Activated CD4-positive, alpha-beta memory T cell treated with anti-CD3 and anti-CD28 coated beads, Interleukin-2, amount 10 ng/mL, durations not matched to agents 7 days and 5 days (primary cell): ENCODE measurements at places on chromosomes 2 and 18.

DNA sequence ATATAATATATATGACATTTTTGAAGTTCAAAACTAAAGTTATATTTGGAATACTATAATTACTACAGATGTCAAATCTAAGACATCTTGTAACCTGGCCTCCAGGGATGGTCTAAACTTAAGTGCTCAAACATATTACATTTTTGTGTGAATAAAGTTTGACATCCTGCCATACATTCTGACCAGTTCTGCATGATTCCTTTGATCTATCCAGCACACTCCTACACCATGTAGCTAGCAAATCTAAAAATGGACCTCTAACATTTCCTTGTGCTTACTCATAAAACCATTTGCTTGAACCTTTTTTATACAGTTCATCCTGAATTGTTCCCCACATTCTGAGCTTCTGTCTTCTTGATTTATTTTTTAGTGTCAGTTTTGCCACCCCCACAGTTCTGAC is 294.3 kb upstream of the ZNF804A start:
- DNase-seq: no peak
- H3K4me1 ChIP-seq: no peaks in the 10 kb centered on the region
- no peak overlapping the region for H3K27ac ChIP-seq
- H3K27me3 ChIP-seq: no peaks in the 10 kb centered on the region

DNA sequence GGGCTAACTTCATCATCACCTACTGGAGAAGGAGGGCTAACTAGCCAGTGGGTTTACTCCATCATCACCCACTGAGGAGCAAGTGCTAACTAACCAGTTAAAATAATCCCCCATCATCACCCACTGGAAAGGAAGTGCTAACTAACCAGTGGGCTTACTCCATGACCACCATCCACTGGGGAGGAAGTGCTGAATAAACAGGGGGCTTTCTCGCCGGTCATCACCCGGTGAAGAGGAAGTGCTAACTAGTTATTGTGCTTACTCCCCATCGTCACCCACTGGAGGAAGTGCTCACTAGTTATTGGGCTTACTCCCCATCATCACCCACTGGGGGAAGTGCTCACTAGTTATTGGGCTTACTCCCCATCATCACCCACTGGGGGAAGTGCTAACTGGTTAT is 124.4 kb upstream of the SALL3 start:
- H3K27me3 ChIP-seq: no peaks in the 10 kb centered on the region
- no peaks in the 10 kb centered on the region for H3K36me3 ChIP-seq
- H3K4me3 ChIP-seq: no peak overlapping the region

DNA sequence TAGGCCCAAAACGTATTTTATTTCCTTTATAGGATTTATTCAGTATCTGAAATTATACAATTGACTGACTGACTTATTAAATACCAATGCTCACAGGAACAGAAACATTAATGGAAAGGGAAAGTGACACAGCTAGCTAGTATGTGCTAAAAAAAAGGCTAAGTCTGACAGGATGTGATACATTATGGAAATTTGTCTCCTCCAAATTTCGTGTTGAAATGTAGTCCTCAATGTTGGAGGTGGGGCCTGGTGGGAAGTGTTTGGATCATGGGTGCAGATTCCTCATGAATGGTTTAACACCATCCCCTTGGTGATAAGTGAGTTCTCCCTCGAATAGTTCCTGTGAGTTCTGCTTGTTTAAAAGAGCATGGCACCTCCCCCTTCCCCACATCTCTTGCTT is 70.6 kb upstream of the WDR75 start:
- no peaks in the 10 kb centered on the region for H3K4me1 ChIP-seq
- H3K36me3 ChIP-seq: no peaks in the 10 kb centered on the region
- H3K4me3 ChIP-seq: no peak overlapping the region
- no peaks in the 10 kb centered on the region for H3K27me3 ChIP-seq
- H3K27ac ChIP-seq: no peak overlapping the region

DNA sequence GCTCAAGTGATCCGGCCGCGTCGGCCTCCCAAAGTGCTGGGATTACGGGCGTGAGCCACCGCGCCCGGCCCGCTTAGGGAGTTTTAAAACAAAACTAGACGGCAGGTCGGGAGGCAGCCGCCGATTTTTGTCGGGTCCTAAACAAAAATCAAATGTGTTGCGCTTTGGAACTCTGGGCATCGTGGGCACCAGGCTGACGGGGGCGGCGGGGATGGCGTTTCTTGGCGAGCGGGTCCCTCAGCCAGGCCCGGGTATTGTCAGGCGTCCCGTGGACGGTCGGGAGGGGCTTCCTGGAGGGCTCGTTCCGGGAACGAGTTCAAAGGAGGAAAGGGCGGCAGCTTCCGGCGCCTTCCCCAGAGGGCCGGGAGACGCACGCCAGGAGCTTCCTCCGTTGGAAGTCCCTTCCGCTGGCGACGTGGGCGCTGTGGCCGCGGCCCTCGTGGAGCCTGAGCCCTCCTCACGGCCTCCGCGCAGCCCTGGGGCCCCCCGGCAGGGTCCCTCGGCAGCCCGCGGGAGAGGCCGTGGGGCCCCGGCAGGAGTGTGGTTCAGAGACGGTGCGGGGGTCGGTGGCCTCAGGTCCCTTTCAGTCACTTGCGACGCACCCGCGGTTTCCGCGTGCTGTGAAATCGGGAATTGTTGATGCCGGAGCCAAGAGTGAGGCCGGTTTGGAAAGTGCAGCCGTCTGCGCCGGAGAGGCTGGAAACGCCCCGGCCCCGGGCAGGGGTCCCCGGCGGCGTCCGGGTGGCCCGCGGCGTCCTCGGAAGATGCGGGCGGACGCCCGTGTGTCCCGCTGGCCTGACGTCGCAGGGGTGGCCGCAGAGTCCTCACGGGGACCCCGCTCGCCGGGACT is 59.3 kb downstream of the EMILIN2 start:
- peak overlapping the region; percentile 77 for H3K27ac ChIP-seq
- H3K4me1 ChIP-seq: peaks cover 32% of the 10 kb centered on the region
- no peaks in the 10 kb centered on the region for H3K27me3 ChIP-seq
- H3K36me3 ChIP-seq: peaks cover 27% of the 10 kb centered on the region
- peak; percentile 53 for DNase-seq
- peak overlapping the region; percentile 80 for H3K4me3 ChIP-seq

GRCh38 chr2:39301352-39301751 is 57.6 kb upstream of the CDKL4 start:
- H3K4me1 ChIP-seq: no peaks in the 10 kb centered on the region
- H3K36me3 ChIP-seq: no peaks in the 10 kb centered on the region
- no peak for DNase-seq
- H3K27me3 ChIP-seq: no peaks in the 10 kb centered on the region
- no peak overlapping the region for H3K27ac ChIP-seq

- H3K36me3 ChIP-seq: no peaks in the 10 kb centered on the region
- DNase-seq: no peak
- peaks cover 6% of the 10 kb centered on the region for H3K27me3 ChIP-seq
- no peak overlapping the region for H3K4me3 ChIP-seq
Measured at GRCh38 chr2:239575931-239576445, 175.2 kb upstream of the HDAC4 start.

- no peaks in the 10 kb centered on the region for H3K4me1 ChIP-seq
- peaks cover 28% of the 10 kb centered on the region for H3K27me3 ChIP-seq
- no peak overlapping the region for H3K4me3 ChIP-seq
- no peak overlapping the region for H3K27ac ChIP-seq
Measured at GRCh38 chr2:71256421-71256820, 29.5 kb upstream of the PAIP2B start.

GRCh38 chr2:188078534-188078933 is 213.1 kb upstream of the GULP1 start:
- no peak overlapping the region for H3K27ac ChIP-seq
- no peaks in the 10 kb centered on the region for H3K27me3 ChIP-seq
- H3K4me3 ChIP-seq: no peak overlapping the region
- no peaks in the 10 kb centered on the region for H3K36me3 ChIP-seq
- no peak for DNase-seq
- no peaks in the 10 kb centered on the region for H3K4me1 ChIP-seq

- H3K36me3 ChIP-seq: no peaks in the 10 kb centered on the region
- no peak for DNase-seq
- H3K4me3 ChIP-seq: no peak overlapping the region
- no peak overlapping the region for H3K27ac ChIP-seq
- H3K4me1 ChIP-seq: no peaks in the 10 kb centered on the region
Measured at GRCh38 chr18:11437046-11437445, 172.3 kb upstream of the SLC35G4 start.

- peaks cover 49% of the 10 kb centered on the region for H3K36me3 ChIP-seq
- no peak overlapping the region for H3K27ac ChIP-seq
- H3K4me1 ChIP-seq: peaks cover 7% of the 10 kb centered on the region
- no peaks in the 10 kb centered on the region for H3K27me3 ChIP-seq
Measured at GRCh38 chr2:108491848-108492247, 42.4 kb upstream of the LIMS1 start.

DNA sequence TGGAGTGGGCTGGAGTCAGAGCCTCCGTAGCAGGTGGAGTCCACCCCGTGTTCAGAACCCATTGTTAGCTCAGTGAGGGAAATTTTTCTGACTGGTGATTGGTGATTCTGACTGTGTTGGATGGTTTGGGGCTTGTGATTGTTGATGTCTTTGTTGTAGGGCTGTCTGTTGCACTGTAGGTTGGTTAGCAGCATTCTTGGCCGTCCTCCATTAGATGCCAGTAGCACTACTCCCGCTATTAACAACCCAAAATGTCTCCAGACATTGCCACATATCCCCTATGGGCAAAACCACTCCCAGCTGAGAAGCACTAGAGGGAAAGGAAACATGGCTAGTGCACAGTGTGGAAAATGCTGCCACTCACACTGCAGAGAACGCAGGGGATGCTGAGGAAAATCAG is 51.7 kb downstream of the ARMC9 start:
- no peak overlapping the region for H3K27ac ChIP-seq
- no peak for DNase-seq
- no peaks in the 10 kb centered on the region for H3K4me1 ChIP-seq
- peaks cover 16% of the 10 kb centered on the region for H3K27me3 ChIP-seq
- H3K36me3 ChIP-seq: no peaks in the 10 kb centered on the region

DNA sequence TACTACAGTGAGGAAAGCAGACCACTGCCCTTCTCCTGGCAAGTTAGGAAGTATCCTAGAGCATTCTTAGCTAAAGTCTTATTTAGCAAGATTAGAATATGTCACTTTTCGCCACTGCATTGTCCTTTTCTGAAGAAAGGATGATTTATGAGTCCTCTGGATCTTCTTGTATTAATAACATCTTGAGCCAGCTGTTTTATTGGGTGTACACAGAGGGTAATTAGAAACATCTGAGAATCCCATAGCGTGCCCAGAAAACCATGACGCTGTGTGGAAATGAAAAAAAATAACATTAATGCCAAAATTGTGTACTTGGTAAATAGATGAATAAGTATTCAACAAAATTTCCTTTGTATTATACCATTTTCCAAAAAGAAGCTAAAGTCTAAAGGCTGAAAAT is 198.7 kb downstream of the LTBP1 start:
- no peak overlapping the region for H3K4me3 ChIP-seq
- no peak for DNase-seq
- no peaks in the 10 kb centered on the region for H3K4me1 ChIP-seq
- H3K27me3 ChIP-seq: peaks cover 17% of the 10 kb centered on the region

DNA sequence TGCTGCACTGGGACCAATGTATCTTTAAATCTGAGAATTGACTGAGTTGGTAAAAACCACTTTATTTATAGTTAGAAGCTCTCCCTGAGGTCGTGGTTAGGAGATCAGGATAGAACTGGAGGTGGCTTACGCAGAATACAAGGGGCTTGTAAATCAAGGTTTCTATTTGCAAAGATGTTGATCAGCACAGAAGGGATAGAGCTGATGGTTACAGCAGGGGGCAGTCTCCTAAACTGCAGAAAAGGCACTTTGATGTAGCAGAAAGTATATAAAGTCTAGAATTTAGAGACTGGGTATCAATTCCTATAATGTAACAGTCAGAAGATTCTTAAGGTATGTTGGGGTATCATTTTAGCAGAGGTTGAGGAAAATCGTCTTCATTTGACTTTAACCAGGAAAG is 25.2 kb upstream of the ACVR1 start:
- peaks cover 57% of the 10 kb centered on the region for H3K4me1 ChIP-seq
- no peaks in the 10 kb centered on the region for H3K27me3 ChIP-seq
- no peak overlapping the region for H3K4me3 ChIP-seq

DNA sequence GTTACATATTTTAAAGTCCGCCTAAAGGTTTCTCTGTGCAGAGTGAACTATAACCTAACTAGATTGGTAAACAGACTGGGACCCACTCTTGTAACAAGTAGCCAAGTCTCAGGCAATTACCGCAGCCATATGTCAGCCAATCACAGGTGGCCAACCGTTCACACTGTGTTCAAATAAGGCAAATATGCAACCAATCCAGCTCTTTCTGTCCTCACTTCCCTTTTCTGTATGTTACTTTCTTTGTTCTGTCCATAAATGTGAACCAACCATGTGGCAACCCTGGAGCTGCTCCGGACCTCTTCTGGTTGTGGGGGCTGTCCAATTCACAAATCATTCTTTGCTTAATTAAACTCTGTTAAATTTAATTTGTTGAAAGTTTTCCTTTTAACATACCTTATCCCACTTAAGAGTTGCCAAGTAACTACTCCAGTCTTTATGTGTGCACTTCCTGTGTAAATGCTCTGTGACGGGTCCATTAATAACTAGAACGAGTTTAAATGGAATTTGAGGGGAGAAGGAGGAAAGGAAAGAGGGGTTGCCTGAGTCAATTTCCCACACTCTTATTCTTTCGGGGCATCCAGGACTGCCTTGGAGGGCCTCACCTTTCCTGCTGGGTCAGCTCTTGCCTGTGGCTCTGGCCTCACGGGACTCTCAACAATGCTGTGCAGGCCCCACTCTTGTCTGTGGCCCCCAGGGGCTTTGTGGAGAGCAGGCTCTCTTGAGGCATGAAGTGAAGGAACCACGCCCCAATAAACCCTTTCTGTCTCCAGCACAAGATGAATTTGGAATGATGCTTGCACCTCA is 6.6 kb upstream of the RPL37A start:
- no peak overlapping the region for H3K4me3 ChIP-seq
- peaks cover 21% of the 10 kb centered on the region for H3K4me1 ChIP-seq

DNA sequence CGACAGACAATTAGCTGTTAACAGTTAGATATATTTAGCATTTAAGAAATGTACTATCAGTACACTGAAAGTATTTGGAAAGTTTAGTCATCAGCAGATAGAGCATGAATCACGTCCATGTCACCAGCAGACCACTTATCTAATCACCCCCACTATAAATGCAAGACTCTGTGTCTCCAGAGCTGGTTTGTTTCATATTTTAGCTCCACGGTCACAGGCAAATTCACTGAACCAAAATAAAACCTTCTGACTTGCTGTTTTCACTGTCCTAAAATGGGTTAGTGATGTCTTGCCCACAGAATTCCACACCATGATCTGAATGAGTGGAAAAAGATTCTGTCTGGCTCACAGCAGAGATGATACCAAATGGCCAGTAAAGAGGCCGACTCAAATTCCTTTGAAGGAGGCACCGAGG is 64.9 kb downstream of the CDH2 start:
- no peak overlapping the region for H3K4me3 ChIP-seq
- H3K4me1 ChIP-seq: no peaks in the 10 kb centered on the region
- no peaks in the 10 kb centered on the region for H3K36me3 ChIP-seq
- H3K27me3 ChIP-seq: no peaks in the 10 kb centered on the region
- no peak for DNase-seq
- no peak overlapping the region for H3K27ac ChIP-seq

- H3K27me3 ChIP-seq: peaks cover 3% of the 10 kb centered on the region
- H3K27ac ChIP-seq: no peak overlapping the region
- no peak overlapping the region for H3K4me3 ChIP-seq
- no peak for DNase-seq
- peaks cover 10% of the 10 kb centered on the region for H3K4me1 ChIP-seq
Measured at GRCh38 chr2:147416099-147416498, 428.7 kb upstream of the ACVR2A start.
